ENCODE measurements at places on chromosomes 3 and 15.

DNA sequence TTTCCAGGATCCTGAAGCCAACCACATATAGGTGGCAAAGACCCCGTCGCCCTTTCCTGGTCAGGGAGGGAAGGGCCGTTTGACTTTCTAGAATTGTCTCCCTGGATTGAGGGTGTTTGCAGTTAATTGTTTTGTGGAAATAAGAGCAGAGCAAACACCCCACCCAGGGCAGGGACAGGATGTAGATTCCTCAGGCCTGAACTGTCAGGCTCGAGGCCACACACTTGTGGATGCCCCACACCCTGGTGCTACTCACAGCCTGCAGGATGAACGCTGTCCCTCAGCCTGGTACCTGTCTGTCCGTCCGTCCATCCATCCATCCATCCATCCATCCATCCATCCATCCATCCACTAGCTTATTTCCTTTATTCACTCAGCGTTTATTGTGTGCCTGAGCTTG, 29.9 kb upstream of the FLNB start:
- no peak for DNase-seq

DNA sequence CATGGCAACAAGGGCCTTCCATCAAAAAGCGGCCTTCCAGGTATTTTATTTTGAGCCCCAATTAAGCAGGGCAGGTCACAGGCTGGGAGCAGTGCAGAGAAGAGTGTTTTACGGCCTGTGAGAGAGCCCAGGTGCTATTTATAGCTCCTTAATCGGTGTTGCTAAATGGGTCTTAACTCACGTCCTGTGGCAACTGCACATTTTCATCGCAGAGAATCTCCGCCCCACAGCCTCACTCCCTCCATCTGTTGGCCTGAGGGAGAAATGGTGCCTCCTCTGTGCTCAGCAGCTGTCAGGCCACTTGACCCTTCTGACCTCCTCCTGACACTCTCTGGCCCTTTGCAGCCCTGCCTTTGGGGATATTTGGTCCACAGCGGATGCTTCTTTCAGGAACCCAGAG, 58.6 kb downstream of the SPSB4 start:
- no peak for DNase-seq

GRCh38 chr3:108153451-108153981, 62.7 kb upstream of the CD47 start:
- peak; percentile 66 for DNase-seq

DNA sequence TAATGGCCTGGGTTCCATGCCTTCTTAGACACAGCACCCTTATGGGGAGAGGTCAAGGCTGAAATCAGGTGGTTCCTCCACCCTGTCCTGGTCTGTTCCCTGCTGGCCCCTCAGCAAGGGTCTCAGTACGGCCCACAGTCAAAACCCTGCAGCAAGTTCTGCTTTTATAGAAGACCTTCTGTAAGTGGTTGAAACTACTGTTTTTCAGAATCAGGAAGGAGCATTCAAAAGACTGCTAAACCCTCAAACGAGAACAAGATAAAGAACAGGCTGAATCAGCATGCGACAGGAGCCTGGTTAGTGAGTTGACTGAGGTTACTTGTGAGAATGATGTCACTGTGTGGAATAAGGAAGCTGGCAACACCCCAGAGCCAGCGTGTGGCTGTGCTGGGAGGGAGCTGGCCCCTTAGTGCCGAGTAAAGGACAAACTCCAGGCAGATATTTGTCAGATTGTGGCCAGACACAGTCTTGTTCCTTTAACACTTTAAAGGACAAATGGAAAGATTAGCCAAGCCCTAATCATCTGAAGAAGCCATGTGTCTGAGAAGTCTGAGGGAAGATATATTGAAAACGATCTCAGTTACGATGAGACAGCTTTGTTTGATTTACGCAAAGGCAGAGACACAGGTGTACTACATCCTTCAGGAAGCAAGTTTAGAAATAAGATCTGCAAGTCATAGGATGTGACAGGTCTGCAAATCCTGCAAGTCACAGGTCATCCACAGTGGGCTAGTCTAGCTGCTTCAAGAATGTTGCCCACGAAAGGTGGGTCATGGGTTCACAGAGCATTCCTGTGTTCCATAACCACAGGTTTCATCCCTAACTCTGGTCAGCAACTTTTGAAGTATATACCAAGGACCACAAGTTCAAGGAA, 54.0 kb downstream of the B3GNT5 start:
- peak; percentile 20 for DNase-seq

GRCh38 chr3:194577986-194578905, 55.0 kb downstream of the TMEM44 start:
- peak; percentile 30 for DNase-seq
